PC-9 (cell line): ENCODE measurements at places on chromosomes 7 and 10.

DNA sequence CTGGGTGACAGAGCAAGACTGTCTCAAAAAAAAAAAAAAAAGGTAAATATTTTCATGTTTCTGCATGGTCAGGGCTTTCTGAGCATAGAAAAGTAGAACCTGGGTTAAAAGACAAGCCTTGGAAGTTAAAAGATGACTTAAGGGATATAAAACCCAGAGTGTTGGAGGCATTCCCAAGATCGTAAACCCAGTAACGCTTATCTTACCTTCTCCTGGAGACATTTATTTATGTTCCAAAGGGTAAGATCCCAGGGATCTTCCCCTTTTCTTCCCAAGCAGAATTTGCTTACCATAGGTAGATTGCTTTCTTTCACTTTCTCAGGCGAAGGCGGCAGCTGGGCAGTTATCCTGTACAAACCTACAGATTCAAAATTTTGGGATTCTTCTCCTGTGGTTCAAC lies 22.2 kb downstream of the SUGCT start:
- DNase-seq: no peak

GRCh38 chr10:73997461-73997786 lies 492 bp upstream of the VCL start:
- DNase-seq: no peak

- no peak for DNase-seq
Observed at GRCh38 chr7:158187694-158187994, 400.0 kb downstream of the PTPRN2 start.

DNA sequence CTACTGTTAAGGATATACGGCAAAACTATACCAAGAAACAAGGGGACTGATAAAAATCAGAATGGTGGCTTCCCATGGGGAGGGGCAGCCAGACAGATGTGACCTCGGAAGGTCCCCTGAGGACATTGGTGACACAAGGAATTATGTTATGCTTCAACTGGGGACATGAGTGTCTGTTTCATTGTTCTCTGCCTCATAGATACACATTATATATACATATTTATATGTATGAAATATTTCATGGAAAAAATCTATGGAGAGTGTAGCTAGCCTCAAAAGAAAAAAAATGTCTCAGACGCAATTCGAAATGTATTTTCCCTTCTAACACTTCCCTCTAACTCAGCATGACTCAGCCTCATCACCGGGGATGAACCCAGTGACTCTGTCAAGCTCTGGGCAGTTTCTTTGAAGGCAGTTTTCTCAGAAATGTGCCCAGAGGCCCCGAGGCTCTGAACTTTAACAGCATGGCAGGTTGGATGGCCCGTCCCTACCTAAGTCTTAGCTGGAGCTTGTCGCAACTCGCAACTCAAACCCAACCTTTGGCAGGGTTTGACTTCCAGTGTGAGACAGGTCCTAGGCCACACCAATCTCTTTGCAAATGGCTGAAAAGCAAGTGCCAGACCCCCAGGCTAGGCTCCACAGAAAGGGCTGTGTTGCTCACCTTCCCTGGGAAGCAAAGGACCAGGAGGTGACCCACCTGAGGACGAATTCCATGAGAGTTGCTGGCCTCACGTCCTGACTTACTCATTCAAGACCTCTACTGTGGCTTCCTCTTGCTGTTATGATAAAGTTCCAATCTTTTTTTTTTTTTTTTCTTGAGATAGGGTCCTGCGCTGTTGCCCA lies 86.9 kb downstream of the CARD11 start:
- DNase-seq: peak; percentile 94

DNA sequence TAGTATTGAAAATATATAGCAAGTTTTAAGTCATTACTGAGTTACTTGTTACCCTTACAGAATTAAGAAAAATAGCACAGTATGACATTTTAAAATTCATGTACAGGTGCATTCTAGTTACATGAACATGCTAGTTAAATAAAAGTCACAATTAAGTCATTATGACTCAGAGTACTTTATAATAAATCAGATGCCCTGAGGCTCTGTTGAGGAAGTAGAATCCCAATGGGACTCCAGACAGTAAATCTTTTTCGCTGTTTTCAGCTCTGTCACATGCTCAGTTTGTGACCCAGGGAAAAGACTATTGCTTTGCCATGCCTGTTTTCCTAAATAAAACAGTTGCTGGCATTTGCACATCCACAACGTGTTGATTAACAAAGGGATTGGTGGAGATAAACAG lies 21.0 kb downstream of the NUDT13 start:
- peak; percentile 77 for DNase-seq

DNA sequence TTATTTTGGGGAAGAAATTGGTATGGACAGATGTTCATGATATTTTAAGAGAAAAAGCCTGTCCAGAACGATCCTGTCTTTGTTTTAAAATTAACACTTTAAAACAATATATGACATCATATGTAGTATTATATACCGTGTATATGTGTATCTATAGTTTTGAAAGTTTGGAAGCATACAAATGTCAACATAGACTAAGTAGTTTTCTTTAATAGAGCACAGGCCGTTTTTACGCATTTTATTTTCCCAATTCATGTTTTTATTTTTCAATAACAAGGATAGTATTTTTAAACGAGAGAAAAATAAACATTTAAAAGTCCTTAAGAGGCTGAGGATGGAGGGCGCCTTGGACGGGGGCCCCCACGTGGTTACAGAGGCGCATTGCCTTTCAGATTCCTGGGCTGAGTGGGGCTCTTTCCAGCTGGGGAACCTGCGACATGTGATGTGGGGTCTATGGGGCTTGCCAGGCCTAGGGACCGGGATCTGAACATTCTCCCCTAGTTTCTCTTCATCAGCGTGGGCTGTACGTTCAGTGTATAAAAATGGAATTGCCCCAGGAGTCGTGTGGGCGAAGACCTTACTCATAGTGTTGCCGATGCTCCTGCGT lies 127.8 kb upstream of the ZNF746 start:
- no peak for DNase-seq

DNA sequence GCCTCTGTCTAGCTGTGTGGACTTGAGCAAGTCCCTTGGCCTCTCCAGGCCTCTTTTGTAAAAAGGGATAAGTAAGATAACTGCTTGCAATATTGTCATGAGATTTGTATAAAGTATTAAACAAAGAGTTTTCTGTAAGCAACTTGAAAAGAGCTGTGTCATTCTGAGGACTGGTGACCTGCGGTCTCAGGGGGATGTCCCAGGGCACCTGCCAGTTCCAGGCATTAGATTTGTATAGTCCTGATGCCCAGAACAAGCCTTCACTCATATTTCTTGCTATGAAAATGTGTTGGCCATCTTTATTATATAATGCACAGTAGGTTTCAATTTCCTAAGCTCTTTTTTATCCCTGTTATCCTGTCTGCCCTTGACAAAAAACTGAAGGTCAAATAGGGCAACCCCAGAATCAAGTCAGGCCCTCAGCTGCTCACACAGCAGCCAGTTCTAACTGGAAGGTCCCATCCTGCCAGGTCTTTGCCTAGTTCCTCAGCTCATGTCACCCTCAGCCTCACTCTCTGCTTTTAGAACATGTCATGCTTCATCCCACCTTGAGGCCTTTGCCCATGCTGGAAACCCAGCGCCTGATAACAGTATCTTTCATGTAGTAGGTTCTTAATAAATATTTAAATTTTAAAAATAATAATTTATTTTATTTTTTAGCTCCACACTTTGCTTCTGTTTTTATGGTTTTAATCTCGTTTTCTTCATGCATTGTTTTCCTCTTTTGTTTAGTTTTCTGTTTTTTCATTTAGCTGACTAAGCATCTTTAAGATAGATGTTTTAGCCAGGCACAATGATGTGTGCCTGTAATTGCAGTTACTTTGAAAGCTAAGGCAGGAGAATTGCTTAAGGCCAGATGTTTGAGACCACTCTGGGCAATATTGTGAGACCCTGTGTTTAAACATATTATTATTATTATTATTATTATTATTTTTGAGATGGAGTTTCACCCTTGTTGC lies 87.5 kb upstream of the ZNF92 start:
- DNase-seq: no peak

DNA sequence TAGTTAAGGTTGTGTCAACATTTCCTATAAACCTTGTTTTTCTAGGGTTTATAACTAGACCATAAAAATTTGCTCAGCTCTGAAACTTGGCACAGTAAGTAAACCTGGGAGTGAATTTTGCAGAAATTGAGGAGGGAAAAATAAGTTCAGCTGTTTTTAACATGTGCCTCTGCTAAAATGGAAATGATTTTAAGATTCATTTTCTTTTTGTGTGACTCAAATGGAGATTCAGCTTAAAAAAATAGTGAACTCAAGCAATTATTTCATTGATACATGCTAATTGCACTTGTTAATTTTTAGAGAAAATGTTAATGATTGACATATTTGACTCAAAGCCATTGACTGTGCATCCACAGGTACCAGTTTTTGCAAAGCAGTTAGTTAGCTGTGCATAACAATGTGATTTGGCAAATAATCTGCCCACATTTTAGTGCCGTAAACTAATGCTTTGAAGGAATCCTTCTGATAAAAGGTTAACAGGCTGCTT lies 68.5 kb upstream of the ZNF438 start:
- DNase-seq: no peak

GRCh38 chr10:113228530-113228929 lies 278.5 kb downstream of the TCF7L2 start:
- DNase-seq: no peak

- DNase-seq: no peak
Observed at GRCh38 chr7:128788446-128789412, 3.0 kb upstream of the CCDC136 start.

DNA sequence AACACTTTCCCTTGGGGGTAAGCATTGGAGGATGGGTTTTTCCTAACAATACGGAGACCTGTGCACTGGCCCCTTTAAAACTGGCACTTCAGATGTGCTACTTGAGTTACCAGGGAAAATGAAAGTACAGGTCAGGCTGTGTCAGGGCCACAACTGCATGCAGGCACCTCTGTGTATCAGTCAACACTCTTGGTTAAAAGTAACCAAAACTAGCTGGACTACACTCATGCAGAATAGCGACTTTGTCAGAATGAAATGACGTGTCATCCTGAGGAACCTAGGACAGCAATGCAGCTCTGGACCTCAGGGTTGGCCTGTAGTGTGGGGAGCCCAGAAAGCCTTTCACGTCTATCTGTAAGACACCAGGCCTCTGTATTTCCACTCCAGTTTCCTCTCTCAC lies 33.8 kb upstream of the SMKR1 start:
- no peak for DNase-seq

DNA sequence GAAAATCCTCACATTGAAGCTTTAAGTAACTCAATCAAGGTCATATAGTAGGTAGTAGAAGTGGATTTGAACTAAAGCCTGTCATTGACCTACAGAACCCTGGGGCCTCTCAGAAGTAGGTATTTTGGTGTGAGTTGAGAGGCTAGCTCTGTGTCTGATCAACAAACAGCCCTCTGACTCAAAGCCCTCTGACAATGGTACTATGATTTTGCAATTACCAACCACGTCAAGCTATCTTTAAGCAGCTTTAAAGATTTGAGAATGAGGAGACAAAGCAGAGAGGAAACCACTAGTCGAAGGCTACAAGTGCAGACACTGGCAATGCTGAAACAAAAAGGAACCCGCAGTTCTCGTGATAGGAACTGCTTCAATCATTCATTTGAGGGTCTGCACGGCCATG lies 19.0 kb upstream of the PDE1C start:
- DNase-seq: no peak

DNA sequence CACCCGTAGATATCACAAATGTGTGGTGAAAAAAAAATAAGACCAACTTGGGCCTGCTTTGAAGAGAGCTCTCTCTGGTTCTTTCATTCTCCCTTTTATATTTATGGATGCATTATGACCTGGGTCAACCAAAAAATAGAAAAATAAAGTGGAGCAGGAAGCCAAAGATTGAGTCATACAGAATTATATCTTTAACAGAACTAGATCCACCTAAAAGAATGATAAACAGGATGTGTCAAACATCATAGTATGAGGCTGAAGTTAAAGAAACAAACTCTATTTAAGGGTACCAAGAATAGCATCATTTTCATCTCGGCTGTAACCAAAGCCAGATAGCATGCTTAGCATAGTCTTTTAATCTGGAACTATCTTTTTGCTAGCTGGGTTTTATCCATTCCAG lies 28.8 kb upstream of the NMT2 start:
- DNase-seq: no peak

- no peak for DNase-seq
Observed at GRCh38 chr10:44587488-44588318, 202.8 kb upstream of the CXCL12 start.

DNA sequence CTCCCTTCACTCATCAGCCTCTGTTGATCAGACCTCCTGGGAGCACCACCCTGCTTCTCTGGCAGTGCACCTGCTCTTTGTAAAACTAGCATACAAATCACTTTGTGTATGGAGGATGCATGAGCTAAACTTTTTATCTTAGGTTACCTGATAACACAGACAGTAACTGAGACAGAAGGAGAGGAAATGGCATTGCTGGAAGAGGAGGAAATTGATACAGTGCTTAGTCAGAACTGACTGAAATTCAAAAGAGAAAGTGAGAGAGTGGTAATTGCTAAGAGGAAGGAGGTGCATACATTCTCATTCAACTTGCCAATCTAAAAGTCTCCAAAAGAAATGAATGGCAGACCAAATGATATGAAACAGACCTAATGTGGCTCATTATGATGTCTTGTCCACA lies 1120.7 kb downstream of the GATA3 start:
- no peak for DNase-seq

GRCh38 chr7:145152589-145152988 lies 316.7 kb upstream of the TPK1 start:
- no peak for DNase-seq

DNA sequence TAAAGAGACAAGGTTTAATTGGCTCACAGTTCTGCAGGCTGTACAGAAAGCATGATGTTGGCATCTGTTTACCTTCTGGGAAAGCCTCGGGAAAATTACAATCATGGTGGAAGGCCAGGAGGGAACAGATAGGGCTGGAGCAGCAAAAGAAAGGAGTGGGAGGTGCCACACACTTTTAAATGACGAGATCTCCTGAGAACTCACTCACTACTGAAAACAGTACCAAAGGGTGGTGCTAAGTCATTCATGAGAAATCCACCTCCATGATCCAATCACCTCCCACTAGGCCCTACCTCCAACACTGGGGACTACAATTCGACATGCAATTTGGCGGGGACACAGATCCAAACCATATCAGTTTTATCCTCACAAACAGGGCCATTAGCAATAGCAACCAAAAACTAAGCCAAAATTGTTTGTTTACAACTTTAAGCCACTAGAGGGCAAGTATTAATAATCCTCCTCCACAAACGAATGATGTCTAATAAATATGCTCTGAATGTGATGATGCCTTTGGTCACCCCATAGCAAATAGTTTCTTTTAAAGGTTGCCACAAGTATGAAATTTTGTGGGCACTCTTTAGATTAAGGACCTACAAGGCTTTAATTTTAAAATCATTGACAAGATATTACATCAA lies 129.2 kb upstream of the NRBF2 start:
- DNase-seq: no peak

GRCh38 chr7:78412216-78412858 lies 613.8 kb downstream of the PHTF2 start:
- DNase-seq: no peak

- DNase-seq: no peak
Observed at GRCh38 chr7:44244282-44244681, 43.5 kb downstream of the YKT6 start.

- no peak for DNase-seq
Observed at GRCh38 chr7:44111761-44112160, 7.6 kb downstream of the AEBP1 start.
